Brain microvascular endothelial cell (primary cell): ENCODE measurements at places on chromosomes 7 and 10.

DNA sequence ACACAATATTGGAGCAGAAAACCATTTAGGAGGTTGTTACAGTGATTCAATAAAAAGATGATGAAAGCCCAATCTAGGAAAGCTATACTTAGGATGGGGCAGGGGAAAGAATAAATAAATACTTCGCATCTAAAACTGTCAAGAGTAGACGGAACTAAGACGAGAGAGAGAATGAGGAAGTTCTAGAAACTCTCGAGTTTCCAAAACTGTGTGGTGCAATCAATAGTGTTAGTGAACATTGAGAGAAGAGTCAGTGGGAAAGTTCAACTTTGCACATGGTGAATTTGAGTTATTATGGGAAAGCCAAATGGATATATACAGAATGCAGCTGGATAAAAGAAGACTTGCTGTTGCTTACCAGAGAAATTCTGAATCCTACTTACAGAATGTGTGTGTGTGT is 133.8 kb upstream of the MEOX2 start:
- DNase-seq, result no peak

DNA sequence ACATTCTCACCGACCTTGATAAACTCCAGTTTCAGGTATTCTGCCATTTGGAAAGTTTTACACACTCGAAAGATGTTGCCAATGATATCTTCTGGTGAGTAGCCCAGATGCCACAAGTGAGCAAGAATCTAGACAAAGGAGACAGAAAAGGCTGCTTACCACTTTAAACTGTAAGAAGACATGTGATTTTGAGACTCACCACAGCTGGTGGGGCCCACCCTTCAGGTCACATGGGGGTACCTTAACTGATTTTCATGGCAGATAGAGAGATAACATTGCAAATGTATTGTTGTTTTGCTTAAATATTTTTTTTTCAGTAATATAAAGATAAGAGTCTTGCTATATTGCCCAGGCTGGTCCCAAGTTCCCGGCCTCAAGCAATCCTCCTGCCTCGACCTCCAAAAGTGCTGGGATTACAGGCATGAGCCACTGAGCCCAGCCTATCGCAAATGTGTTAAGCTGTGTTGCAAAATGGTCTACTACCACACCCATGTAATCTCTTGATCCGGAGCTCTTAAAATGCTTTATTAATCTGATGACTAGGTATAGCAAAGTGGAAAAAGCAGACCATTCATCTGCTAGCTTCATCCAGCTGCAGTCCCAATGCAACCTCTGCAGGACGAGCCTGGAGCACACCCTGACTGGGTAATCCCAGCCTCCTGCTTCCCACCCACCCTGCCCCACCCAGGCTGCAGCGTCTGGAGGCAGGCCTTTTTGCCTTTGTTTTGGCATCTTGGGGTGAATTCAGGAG is 18.5 kb downstream of the RFC2 start:
- no peak for DNase-seq

- peak; percentile 50 for DNase-seq
These were observed at the start of gene SLK for GRCh38 chr10:103966671-103967447. TSS of gene SLK (plus strand) at chr10:103967140. CDS start at chr10:103967746, 606 bp downstream.

GRCh38 chr7:155064186-155064585 is 5.9 kb upstream of the HTR5A start:
- no peak for DNase-seq

DNA sequence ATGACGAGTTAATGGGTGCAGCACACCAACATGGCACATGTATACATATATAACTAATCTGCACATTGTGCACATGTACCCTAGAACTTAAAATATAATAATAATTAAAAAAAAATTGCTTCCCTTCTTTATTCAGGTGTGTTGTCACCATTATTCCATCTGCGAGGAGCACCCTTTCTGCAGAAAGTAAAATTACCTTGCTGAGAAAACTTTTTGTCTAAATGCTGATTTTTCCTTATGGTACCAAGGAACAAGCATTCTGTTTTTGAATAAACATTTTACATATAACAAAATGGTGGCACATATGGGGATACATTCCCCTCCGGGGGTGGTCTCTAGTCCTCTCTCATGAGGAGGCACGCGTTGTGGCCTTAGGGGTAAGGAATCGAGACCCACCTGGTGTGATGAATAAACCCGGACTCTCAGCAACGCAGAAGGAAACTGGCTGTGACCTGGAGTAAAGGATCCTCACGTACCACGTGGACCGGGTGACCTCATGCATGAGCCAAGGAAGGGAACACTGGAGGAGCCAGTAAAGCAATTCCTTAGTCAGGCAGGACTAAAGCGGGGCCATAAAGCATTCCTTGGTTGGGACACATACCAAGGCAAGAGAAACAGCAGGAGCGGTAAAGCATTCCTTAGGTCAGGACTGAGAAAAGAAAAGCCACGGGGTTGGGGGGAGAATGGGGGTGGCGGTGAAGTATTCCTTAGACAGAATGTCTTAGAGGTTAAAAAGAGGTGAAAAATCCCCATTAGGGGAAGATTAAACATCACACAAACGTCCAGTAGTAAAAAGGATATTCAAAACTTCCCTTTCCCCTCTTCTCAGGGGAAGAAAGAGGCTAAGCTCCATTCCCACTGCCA is 20.8 kb upstream of the OPTN start:
- DNase-seq, result no peak

GRCh38 chr10:98959379-98959778 is 276.3 kb downstream of the HPSE2 start:
- no peak for DNase-seq

GRCh38 chr10:29304264-29304994 is 15.6 kb downstream of the LYZL1 start:
- DNase-seq, result peak; percentile 72

DNA sequence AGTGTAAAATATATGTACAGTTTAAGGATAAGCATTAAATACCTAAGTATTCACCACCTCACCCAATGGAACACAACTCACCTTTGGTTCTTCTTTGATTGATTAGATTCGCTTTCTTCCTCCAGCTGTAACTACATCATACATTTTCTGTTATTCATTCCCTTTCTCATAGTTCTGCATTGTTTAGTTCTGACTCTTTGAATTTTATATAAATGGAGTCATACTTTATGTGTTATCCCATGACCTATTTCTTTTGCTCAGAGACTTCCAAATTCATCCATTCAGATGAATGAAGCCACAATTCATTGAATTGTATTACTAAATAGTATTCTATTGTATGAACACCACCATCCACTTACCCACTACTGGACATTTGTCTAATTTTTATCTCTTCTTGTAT is 12.3 kb downstream of the THNSL1 start:
- no peak for DNase-seq

DNA sequence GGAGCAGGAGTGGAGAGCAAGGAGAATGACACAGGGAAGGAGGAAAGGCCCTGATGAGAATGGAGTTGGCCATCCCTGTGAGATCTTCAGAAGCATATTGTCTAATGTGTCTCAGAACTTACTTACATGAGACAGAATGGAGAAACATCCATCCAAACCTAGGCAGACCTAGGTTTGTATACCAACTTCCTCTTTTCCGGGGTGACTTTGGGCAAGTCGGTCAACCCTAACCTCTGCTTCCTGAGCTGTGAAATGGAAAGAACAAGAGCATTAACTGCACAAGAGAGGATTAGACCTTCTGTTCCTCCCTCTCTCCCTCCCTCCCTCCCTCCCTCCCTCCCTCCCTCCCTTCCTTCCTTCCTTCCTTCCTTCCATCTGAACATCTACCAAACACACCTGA is 4.5 kb downstream of the GHRHR start:
- no peak for DNase-seq

DNA sequence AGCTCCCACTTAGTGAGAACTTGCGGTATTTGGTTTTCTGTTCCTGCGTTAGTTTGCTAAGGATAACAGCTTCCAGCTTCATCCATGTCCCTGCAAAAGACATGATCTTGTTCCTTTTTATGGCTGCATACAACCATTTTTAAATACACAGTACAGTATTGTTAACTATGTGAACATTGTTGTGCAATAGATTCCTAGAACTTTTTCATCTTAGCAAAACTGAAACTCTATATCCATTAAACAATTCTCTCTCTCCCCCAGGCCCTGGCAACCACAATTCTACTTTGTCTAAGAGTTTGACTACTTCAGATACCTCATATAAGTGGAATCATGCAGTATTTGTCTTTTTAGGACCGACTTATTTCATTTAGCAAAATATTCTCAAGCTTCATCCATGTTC is 72.4 kb upstream of the CAPZA2 start:
- DNase-seq, result no peak

DNA sequence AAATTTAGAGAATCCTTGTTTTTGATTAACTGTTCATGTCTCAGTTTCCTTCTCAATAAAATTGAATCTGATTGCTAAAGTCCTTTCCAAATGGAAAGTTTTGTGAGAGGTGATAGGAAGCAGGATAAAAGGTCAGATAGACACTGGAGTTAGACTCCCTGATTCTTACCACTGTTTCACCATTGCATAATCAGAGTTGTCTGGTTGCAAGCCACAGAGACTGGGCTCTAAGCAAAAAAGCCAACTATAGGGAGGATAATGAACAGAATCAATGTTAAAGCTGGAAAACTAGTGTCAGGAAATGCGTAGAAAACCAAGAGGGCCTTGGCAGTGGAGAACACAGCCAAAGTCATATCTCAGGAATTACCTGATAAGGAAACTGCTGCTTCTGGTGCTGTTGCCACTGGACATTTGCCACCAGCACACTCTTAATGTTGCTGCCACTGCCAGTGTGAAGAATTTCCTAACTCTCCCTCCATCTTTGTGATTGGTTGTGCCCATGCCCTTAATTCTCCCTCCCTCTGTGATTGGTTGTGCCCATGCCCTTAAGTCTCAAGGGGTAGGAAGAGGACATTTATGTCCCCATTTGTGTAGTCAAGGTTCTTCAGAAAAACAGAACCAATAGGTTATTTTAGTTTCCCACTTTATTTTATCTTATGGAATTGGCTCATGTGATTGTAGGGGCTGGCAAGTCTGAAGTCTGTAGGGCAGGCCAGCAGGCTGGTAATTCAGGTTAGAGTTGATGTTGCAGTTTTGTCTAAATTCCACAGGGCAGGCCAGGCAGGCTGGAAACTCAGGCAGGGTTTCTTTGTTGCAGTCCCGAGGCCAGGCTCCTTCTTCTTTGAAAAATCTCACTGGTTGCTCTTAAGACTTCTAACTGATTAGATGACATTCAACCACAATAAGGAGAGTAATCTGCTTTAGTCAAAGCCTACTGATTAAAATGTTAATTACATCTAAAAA is 639.0 kb downstream of the REEP3 start:
- DNase-seq, result no peak

GRCh38 chr7:29483219-29484104 is 80.2 kb upstream of the PRR15 start:
- no peak for DNase-seq

DNA sequence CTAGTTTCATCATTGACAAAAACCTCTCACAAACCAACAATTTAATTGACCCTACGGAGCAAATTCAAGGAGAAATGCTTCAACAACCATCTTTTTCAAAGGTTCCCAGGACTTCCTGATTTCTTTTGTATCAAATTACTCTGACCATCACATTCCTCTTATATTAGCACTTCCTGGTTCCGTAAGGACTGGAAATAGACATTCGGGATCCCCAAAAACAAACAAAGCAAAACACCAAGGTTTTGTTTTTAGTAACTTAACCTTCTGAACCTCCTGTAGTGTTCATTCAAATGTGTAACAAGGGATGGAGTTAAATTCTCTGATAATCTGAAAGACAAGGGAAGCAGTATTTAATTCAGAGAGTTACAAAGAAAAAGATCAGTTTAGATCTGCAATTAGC is 387.6 kb upstream of the NRP1 start:
- no peak for DNase-seq

DNA sequence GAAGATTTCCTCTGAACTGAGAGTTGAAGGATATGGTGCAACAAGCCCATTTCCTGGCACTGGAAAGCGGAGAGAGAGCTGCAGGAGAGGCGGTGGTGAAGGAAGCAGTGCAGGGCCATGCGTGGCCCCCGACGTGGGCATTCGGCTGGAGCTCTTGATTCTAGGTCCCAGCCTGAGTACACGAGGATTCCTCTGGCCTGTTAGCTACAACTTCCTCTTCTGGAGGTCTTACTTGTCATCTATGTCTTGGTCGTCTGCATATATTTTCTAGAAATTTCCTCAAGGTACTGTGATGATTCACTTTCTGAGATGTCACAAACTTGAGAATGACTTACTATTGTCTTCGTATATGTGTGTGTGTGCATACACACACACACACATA is 59.2 kb upstream of the JAZF1 start:
- no peak for DNase-seq

DNA sequence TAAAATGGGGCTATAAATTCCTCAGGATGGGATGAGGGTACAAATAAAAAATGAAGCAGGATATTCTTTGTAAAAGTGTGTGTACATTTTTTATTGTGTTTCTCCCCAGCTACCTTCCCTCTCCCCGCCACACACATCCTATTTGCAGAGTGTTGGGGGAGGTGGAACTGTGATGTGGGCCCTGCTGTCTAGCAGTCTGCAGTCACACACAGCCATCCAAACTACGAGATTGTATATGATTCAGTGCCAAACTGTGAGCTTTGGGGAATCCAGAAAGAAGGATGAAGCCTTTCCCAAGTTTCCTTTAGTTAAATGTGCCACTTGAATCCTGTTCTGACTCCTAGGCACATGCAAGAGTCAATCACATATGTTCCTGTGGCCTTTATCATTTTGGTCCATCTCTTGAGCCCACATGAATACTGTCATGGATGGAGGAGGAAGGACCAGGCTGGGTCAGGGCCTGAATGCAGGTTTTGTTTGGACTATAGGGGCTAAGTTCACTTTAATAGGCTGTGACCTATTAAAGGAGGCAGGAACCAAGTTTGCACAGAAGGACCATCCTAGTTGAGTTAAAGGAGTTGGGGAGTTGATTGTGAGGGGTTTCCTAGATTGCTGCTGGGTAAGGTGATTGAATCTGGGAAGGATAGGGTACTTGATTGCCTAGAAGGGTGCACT is 1.1 kb upstream of the SEMA4G start:
- no peak for DNase-seq

DNA sequence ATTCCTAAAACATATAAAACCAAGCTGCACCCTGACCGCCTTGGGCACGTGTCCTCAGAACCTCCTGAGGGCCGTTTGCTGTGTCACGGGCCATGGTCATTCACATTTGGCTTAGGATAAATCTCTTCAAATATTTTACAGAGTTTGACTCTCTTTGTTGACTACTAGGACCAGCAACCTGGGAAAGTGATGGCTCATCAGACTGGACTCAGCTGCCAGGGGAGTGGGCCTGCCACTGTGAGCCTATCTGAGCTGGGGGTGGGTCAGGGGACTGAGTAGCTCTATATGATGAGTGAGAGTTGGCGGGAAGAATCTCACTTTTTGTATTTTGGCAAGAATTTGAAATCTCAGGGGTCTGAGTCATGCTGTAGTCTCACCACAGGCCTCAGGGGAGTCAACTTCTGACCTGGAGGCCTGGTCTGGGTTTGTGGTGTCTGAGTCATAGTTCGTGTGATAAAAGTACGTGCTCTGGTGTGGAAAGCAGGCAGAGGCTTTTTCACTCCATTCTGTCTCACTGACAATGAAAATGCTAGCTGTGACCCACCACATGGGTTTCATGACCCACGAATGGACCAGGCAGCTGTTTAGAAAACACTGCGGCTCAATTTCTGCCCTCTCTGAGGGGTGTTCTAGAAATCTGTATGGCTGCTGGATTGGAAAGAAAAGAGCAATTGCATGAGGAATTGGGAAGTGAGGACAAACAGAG is 4.2 kb upstream of the UPP1 start:
- DNase-seq, result peak; percentile 98
